ENCODE measurements at places on chromosomes 5 and 9. TPM values are rescaled to one million over a fixed set of nuclear protein-coding genes. Genes with fewer than 3 reads are reported as not detected.

Gene SHISAL2B
- total RNA-seq: not detected

Gene DOCK2
- total RNA-seq: 3.1 TPM

Gene PLPP7
- total RNA-seq: not detected

Gene PHF24
- total RNA-seq: 0.08 TPM

Gene ARHGEF39
- 16.6 TPM for total RNA-seq

Gene PCDHGA1
- total RNA-seq: 0.31 TPM

Gene PRSS3
- 18.7 TPM for total RNA-seq

Gene TGFBI
- 1,620 TPM for total RNA-seq

Gene SVEP1
- 1.8 TPM for total RNA-seq

Gene MRPL50
- total RNA-seq: 14.0 TPM

Gene UBE2QL1
- total RNA-seq: 0.20 TPM

Gene ADAMTS16
- total RNA-seq: 1.8 TPM

Gene SPINK7
- not detected for total RNA-seq

Gene IFT74
- 13.7 TPM for total RNA-seq

Gene GADD45G
- 0.42 TPM for total RNA-seq

Gene TRUB2
- 47.7 TPM for total RNA-seq

Gene TEX48
- total RNA-seq: not detected

Gene EPB41L4B
- total RNA-seq: 21.3 TPM

Gene ZNF883
- total RNA-seq: 0.94 TPM

Gene PWWP2A
- total RNA-seq: 11.2 TPM

Gene BNC2
- 7.2 TPM for total RNA-seq

Gene SIL1
- 25.0 TPM for total RNA-seq

Gene INSL4
- total RNA-seq: 16.7 TPM

Gene RMI1
- 13.1 TPM for total RNA-seq

Gene OMD
- total RNA-seq: not detected

Gene PPP1R2B
- not detected for total RNA-seq

Gene OLFM1
- 10.3 TPM for total RNA-seq

Gene DMGDH
- total RNA-seq: 0.58 TPM

Gene ANKDD1B
- total RNA-seq: not detected

Gene TSSK1B
- total RNA-seq: not detected

Gene ANKRD34B
- total RNA-seq: not detected

Gene SELENOP
- 0.49 TPM for total RNA-seq

Gene SLC12A7
- total RNA-seq: 30.2 TPM

Gene TMEM215
- 0.03 TPM for total RNA-seq

Gene WDR38
- not detected for total RNA-seq

Gene FGD3
- total RNA-seq: 0.14 TPM

Gene TMEM245
- 46.5 TPM for total RNA-seq

Gene CORO2A
- 1.2 TPM for total RNA-seq

Gene FOXD1
- total RNA-seq: 19.3 TPM

Gene FAM53C
- total RNA-seq: 20.0 TPM

Gene PFN3
- not detected for total RNA-seq
